B cell (primary cell): ENCODE measurements at places on chromosomes 16 and 17. TPM values are rescaled to one million over a fixed set of nuclear protein-coding genes. Genes with fewer than 3 reads are reported as not detected.

DNA sequence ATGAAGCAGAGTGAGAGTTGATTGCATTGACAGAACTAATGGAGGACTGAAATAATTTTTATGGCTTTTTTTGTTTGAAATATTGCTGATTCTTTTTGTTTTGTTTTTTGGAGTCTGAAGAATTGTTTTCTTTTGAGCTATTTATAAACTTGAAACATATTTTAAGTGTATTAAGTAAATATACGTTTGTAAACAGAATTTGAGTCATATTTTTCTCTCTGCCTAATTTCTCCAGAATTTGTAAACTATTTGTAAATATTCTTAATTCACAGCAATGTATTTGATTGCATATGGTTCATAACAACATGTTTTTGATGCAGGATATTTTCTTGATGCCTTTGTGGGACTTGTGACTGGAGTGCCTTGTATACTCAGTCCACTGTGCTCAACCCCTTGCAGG is 50.7 kb downstream of the SLFN11 start:
- no peak overlapping the region for H3K27ac ChIP-seq
- H3K36me3 ChIP-seq, result no peaks in the 10 kb centered on the region
- H3K4me1 ChIP-seq, result no peaks in the 10 kb centered on the region
- H3K27me3 ChIP-seq, result no peaks in the 10 kb centered on the region
- DNase-seq, result no peak

DNA sequence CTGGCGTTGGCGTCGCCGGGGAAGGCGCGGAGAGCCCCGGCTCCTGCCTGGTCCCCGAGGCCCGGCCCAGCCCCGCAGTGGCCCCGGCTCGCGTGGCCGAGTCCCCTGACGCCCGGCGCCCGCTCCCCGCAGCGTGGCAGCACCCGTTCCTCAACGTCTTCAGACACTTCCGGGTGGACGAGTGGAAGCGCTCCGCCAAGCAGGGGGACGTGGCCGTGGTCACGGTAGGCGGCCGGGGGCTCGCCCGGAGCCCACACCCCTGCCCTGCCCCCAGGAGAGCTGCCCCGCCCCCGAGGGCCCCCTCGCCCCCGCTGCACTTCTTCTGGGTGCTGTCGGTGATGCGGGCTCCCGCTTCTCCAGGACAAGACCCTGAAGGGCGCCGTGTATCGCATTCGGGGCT is 466 bp downstream of the WDR90 start:
- no peaks in the 10 kb centered on the region for H3K27me3 ChIP-seq
- H3K4me1 ChIP-seq, result peaks cover 15% of the 10 kb centered on the region
- H3K4me3 ChIP-seq, result peak overlapping the region; percentile 72

DNA sequence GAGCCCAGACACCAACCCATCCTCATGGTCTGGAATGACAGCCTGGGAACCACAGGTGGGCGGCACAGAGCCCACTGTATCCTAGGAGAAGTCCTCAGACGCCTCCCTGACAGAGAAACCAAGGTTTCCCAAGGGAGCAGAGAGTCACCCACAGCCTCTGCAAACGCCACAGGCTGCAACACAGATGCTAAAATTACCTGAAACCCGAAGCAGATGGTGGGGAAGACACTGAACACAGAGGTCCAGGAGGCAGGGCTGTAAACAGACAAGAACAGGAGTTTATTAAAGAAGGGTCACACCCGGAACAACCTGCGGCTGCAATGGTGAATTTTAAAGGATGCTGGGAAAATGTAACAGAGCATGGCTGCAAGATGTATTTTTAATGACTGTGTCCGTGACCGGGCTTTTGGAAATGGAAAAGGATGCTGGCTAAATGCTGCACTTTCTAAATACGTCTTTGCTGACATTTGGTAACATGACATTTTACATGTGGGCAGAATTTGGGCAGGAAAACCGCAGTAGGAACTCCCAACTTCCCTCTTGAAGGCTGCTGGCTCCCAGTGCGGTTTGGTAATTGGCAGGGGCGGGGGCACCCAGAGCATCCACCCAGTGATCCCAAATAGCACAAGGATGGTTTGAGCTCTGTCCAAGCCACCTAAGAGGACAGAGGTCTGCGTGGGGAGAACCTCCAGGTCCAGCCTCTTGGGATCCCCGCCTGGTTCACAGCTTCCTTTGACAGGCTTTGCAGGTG is 13.1 kb downstream of the SLC38A8 start:
- H3K4me3 ChIP-seq, result no peak overlapping the region

DNA sequence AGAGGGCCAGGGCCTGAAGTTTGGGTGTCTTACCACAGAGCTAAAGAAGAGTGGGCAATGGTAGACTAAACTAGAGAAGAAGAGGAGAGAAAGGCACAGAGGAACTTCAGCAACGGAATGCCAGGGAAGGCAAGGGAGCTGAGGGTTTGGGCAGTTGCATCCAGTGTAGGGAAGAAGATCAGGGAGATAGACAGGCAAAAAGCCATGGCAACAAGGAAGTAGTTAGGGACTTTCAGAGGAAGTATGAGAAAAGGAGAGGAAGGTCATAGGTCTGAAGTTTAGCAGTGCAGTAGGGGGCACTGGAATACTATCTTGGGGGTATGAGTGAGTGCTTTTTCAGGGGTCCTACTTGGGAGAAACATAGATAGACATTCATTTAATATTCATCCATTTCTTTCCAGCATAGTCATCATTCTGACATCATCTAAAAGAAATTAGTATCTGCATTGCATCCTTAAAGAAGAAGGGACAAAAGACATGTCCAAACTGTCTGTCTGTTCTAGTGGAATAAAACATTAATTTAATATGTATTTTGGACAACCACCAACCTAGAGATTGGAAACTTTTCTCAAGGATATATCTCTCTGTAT is 2.2 kb upstream of the NF1 start:
- no peak overlapping the region for H3K27ac ChIP-seq
- H3K4me1 ChIP-seq, result peaks cover 14% of the 10 kb centered on the region
- no peak for DNase-seq
- H3K36me3 ChIP-seq, result no peaks in the 10 kb centered on the region

DNA sequence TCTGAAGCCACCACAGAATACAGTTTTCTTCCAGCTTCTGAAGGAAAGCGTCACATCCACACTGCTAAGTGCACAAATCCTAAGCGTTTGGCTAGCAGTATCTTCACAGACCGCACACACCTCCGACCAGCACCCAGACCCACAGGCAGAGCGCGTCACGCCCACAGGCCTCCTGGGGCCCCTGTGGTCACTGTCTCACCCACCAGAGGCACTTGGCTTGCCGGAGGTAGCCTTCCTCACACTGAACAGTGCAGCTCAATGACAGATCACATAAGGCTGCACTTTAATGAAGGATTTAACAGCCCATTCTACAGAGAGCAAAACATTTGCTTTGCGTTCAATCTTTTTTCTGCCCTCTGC is 21.2 kb downstream of the SPHK1 start:
- DNase-seq, result no peak
- H3K4me3 ChIP-seq, result no peak overlapping the region
- no peak overlapping the region for H3K27ac ChIP-seq
- no peaks in the 10 kb centered on the region for H3K36me3 ChIP-seq
- H3K27me3 ChIP-seq, result no peaks in the 10 kb centered on the region

DNA sequence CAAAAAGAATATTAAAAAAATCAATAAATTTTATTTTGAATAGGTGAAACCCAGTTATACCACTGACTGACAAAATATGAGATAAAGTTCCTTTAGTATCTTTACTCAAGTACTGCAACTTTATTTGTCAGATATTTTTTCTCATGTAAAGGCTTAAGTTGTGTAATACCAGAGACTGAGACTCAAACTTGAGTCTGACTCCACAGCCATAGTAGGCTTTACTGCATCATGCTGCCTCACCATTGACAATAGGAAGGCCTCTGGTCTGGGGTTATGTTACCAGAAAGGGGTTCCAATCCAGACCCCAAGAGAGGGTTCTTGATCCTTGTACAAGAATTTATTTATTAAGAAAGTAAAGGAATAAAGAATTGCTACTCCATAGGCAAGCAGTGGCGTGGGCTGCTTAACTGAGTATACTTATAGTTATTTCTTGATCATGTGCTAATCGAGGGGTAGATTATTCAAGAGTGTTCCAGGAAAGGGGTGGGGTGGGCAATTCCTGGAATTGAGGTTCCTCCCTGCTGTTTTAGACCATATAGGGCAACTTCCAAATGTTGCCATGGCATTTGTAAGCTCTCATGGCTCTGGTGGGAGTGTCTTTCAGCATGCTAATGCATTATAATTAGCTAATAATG is 187.4 kb upstream of the WSB1 start:
- no peaks in the 10 kb centered on the region for H3K27me3 ChIP-seq
- H3K4me1 ChIP-seq, result no peaks in the 10 kb centered on the region
- no peak for DNase-seq
- H3K27ac ChIP-seq, result no peak overlapping the region

- peak overlapping the region; percentile 39 for H3K4me3 ChIP-seq
- peak overlapping the region; percentile 81 for H3K27ac ChIP-seq
- peak; percentile 82 for DNase-seq
- H3K27me3 ChIP-seq, result no peaks in the 10 kb centered on the region
- peaks cover 24% of the 10 kb centered on the region for H3K4me1 ChIP-seq
Measured at GRCh38 chr16:89534252-89534756, 26.1 kb downstream of the SPG7 start.

PIRT gene
- not detected in 2 replicates for total RNA-seq

SEPTIN12 gene
- not detected in 2 replicates for total RNA-seq

KRTAP2-1 gene
- not detected in 2 replicates for total RNA-seq
